ENCODE measurements at places on chromosomes 3 and 15. TPM values are rescaled to one million over a fixed set of nuclear protein-coding genes. Genes with fewer than 3 reads are reported as not detected.

Gene STXBP5L
- 0.30 TPM for total RNA-seq

Gene GABRB3
- 2.1 TPM for total RNA-seq

Gene HES1
- total RNA-seq, result 34.7 TPM

Gene SST
- total RNA-seq, result not detected

Gene SYNM
- total RNA-seq, result 26.4 TPM

Gene GOLGA8J
- 0.60 TPM for total RNA-seq

DNA sequence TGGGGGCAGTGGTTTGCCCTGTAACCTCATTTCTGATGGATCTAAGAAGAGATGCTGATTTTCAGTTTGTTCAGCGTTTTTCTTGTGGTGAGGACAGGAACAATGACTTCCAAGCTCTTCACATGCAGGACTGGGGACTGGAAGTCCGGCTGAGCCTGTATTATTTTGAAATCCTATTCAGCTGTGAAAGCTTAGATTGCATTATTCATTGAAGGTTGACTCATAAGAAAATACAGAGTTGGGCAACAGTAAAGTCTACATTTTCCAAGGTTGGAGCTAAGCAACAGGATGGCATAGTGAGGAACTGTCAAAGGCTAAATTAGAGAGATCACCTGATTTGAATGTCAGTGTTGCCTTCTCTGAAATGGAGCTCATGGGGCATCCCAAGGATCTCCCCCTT lies 230.9 kb upstream of the FEZF2 start:
- H3K36me3 ChIP-seq, result no peaks in the 10 kb centered on the region
- H3K4me1 ChIP-seq, result peaks cover 9% of the 10 kb centered on the region
- H3K4me3 ChIP-seq, result no peak overlapping the region
- H3K27ac ChIP-seq, result no peak overlapping the region
- no peaks in the 10 kb centered on the region for H3K27me3 ChIP-seq
- DNase-seq, result no peak

DNA sequence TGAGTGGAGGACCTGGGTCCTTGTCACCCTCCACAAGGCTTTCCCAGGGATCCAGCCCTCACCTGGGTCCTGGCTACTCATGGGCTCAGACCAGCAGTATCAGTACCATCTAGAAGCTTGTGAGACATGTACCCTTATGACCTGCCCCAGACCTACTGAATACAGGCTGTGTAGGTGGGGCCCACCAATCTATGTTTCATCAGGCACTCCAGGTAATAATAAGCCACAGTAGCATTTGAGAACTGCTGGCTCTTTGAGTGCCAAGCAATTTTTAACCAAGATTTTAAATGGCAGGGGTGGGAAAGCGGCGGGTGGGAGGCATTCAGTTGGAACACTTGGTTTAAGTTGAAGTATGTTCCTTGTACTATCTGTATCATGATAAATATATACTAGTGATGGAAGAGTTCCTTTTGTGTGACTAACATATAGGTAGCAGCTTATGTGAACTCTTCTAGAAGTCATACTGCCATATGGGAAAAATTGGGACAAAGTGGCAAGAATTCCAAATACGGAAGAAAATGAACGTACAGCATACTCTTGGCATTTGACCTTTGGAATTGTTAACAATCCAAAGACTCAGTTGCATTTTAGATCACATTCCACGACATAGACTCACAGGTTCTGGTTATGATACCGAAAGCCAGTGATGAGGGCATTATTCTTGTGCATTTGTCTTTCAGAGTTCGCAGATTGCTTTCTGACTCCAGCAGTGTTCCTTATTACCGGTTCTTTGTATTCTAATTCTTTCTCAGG lies 190.4 kb downstream of the GHSR start:
- H3K4me3 ChIP-seq, result no peak overlapping the region
- H3K36me3 ChIP-seq, result no peaks in the 10 kb centered on the region
- H3K27me3 ChIP-seq, result no peaks in the 10 kb centered on the region
- H3K27ac ChIP-seq, result peak overlapping the region; percentile 83
- DNase-seq, result no peak

DNA sequence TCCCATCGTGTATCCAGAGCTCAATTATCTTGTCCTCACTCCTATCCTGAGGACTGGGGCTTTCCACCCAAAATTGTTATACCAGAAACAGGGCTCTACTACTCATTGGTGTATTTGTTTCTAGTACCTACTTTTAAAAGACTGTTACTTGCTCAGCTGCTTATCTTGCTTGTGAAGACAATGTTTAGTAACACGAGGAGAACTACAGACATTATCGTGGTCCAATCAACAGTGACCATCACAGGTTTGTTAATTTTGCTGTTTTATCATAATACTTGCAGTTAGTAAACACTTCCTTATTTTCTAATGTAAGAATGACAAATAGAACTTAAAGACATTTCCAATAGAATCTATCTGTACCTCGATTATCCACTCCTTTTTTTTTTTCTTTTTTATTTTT lies 13.5 kb downstream of the LRCH3 start:
- H3K27me3 ChIP-seq, result no peaks in the 10 kb centered on the region
- no peak overlapping the region for H3K27ac ChIP-seq
- H3K36me3 ChIP-seq, result no peaks in the 10 kb centered on the region
- no peak overlapping the region for H3K4me3 ChIP-seq
- DNase-seq, result no peak

DNA sequence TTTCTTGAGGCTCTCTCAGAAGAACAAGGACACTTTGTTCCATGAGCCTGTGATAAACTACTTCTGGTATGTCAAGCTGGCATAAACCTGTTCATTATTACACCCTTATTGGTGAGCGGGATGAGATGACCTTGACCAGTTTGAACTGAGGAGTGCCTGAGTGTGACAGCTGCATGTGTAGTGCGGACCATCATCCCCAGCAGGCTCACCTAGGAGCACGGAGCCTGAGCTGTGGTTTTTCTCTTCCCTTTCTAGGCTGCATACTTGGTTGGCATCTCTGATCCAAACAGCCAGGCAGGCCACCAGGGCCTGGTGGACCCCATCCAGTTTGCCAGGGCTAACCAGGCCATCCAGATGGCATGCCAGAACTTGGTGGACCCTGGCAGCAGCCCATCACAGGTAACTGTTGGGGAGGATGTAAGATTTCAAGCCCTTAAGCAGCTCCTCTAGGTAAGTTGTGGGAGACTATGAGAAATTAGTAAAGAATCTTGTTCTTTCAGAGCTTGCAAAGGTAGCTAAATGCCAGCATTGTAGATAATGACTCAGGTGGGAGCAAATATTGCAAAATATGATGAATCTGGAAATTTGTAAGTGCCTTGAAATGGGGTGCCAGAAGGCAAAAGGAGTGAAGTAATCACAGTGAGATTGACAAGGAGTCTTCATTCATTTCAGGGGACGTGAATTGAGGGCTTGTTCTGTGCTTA lies 288.9 kb upstream of the TPM1 start:
- H3K4me1 ChIP-seq, result no peaks in the 10 kb centered on the region
- no peak for DNase-seq
- H3K27me3 ChIP-seq, result no peaks in the 10 kb centered on the region

- H3K4me1 ChIP-seq, result no peaks in the 10 kb centered on the region
- H3K36me3 ChIP-seq, result no peaks in the 10 kb centered on the region
- DNase-seq, result no peak
- no peak overlapping the region for H3K4me3 ChIP-seq
- H3K27me3 ChIP-seq, result no peaks in the 10 kb centered on the region
- no peak overlapping the region for H3K27ac ChIP-seq
These were observed 48.5 kb downstream of the LINGO1 start for GRCh38 chr15:77584201-77584600.

DNA sequence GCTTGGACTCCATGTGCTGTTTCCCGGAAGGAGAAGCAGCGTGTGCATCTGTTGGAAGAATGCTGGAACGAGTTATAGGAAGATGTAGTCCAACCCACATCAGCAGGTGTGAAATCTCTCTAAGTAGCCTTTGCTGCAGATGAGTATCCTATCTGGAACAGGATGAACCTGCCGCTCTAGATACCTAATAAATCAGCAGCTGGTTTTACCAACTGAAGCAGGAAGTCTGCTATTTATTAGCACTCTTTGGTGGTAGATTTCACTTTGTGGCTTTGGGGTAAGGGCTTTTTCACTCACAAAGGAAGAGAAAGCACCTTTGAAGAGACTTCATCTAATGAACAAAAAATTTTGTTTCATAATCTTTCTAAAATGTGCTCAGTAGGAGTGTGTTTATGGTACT lies 66.4 kb downstream of the DCUN1D1 start:
- no peaks in the 10 kb centered on the region for H3K27me3 ChIP-seq
- DNase-seq, result no peak
- H3K27ac ChIP-seq, result no peak overlapping the region
- no peak overlapping the region for H3K4me3 ChIP-seq
- no peaks in the 10 kb centered on the region for H3K36me3 ChIP-seq

DNA sequence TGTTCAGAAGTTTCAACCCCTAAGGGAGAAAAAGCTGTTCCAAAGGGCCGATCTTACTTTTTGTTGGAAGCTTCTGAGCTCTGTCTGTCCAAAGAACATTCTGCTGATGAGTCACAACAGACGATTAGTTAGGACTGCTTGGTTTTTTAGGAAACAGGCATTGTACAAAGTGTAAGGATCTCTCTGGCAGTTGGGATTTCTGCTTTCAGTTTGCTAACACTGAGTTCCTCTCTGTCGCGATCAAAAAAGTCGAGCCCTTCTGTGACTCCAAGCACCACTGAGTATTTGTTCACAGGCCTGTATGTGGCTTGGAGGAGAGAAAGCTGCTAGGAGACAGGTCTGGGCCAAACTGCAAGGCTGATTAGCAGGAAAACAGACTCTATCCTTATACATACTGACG lies 91.8 kb upstream of the PFN2 start:
- no peaks in the 10 kb centered on the region for H3K27me3 ChIP-seq
- H3K4me1 ChIP-seq, result no peaks in the 10 kb centered on the region
- peak overlapping the region; percentile 43 for H3K27ac ChIP-seq
- H3K4me3 ChIP-seq, result no peak overlapping the region

GRCh38 chr15:44325568-44325967 lies 37.0 kb downstream of the GOLM2 start:
- no peak overlapping the region for H3K27ac ChIP-seq
- no peaks in the 10 kb centered on the region for H3K27me3 ChIP-seq
- no peaks in the 10 kb centered on the region for H3K36me3 ChIP-seq
- H3K4me1 ChIP-seq, result no peaks in the 10 kb centered on the region
- DNase-seq, result no peak
- H3K4me3 ChIP-seq, result no peak overlapping the region

- no peak for DNase-seq
- no peaks in the 10 kb centered on the region for H3K27me3 ChIP-seq
- no peak overlapping the region for H3K4me3 ChIP-seq
- no peaks in the 10 kb centered on the region for H3K36me3 ChIP-seq
- no peak overlapping the region for H3K27ac ChIP-seq
These were observed 174.2 kb upstream of the ATP11B start for GRCh38 chr3:182618981-182619591.

GRCh38 chr15:89187986-89188514 lies 33.3 kb downstream of the RLBP1 start:
- H3K4me1 ChIP-seq, result no peaks in the 10 kb centered on the region
- H3K4me3 ChIP-seq, result no peak overlapping the region
- no peak for DNase-seq
- no peaks in the 10 kb centered on the region for H3K27me3 ChIP-seq

DNA sequence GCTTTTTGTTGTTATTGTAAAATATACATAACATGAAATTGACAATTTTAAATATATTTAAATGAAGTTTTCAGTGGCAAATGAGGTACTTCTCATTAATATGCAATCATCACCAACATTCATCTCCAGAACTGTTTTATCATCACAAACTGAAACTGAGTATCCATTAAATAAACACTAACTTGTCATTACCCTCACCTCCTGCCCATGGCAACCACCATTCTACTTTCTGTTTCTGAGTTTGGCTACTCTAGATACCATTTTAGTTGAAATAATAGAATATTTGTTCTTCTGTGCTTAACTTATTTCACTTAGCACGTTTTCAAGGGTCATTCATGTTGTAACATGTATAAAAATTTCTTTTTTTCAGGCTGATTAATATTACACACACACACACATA lies 834.3 kb downstream of the PLOD2 start:
- DNase-seq, result no peak
- H3K4me1 ChIP-seq, result no peaks in the 10 kb centered on the region
- H3K27ac ChIP-seq, result no peak overlapping the region

Data from tibial nerve (tissue), 4 donors.